ENCODE measurements at places on chromosomes 3 and 15.

DNA sequence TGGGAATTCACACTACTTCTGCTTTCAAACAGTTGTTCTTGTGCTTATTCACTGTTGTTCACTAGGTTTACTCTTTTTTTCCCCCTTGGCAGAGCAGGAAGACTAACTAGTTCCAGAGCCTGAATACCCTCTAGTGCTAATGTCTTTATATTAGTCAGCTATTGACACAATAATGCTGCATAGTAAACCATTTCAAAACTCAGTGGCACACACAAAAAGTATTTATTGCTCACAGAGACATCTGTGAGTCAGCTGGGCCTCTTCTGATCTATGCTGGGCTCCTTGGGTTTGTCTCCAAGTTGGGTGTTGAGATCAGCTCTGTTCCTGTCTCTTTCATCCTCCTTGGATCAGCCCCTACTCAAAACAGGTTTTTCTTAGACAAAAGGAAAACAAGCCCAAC lies 51.1 kb downstream of the RSRC1 start:
- DNase-seq = no peak

DNA sequence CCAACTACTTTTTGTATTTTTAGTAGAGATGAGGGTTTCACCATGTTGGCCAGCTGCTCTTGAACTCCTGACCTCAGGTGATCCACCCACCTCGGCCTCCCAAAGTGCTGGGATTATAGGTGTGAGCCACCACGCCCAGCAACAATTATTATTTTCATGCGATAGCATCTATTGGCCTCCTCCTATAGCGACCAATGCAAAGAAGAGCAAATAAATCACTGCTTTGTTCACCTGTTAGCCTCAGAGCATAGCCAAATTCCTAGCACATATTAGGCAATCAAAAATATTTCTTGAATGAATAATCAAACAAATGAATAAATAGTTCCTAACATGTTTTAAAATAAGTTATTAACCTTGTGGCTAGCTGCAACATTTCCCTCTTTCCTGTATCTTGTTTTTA lies 36.8 kb upstream of the TNFSF10 start:
- DNase-seq = no peak

DNA sequence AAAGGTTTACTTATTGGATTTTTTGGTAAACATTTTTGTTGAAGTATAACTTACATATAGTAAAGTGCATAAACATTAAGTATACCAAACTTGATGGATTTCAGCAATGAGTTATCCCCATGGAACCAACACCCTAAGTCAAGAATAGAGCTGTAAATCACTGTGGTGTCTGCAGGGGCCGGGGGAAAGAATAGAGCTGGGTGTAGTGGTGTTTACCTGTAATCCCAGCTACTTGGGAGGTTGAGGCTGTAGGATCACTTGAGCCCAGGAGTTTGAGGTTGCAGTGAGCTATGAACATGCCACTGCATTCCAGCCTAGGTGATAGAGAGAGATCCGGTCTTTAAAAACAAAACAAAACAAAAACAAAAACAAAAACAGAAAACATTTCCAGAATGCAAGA lies 13.3 kb upstream of the FEM1B start:
- no peak for DNase-seq

- no peak for DNase-seq
Observed at GRCh38 chr15:50107591-50108408, 11.2 kb downstream of the ATP8B4 start.

GRCh38 chr3:184688251-184688881 lies 23.5 kb downstream of the MAGEF1 start:
- no peak for DNase-seq

GRCh38 chr15:31080591-31081014 lies 20.9 kb downstream of the TRPM1 start:
- no peak for DNase-seq

- DNase-seq = no peak
Observed at GRCh38 chr3:46447228-46447985, 17.3 kb downstream of the LTF start.

DNA sequence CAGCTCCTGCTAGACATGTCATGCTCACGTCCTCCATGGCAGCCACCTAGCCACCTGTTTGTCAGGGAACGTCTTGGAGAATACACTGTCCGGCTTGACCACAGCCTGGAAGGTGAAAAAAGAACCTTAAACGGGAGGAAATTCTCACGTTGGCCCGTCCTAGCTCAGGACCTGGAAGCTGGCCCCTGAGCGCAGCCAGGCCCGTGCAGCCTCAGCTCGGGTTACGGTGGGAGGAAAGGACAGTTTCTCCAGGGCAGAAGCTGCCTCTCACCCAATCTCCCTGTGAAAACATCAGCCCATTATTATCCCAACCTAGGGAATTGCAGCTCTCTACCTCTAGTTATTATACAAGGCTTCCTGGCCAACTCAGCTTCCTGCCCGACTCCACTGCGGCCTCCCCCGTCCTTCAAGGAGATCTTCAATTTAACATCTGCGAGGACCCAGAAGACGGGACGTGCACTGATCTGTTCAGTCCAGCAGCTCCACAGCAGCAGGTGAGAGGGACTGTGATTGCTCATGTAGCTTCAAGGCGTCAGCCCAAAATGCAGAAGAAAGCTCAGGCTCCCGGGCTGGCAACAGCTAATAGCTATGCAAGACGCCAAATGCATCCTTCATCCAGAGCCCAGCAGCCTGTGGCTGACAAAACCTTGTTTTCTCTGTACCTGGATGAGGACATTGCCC lies 84.7 kb downstream of the ADAMTS17 start:
- DNase-seq = no peak

DNA sequence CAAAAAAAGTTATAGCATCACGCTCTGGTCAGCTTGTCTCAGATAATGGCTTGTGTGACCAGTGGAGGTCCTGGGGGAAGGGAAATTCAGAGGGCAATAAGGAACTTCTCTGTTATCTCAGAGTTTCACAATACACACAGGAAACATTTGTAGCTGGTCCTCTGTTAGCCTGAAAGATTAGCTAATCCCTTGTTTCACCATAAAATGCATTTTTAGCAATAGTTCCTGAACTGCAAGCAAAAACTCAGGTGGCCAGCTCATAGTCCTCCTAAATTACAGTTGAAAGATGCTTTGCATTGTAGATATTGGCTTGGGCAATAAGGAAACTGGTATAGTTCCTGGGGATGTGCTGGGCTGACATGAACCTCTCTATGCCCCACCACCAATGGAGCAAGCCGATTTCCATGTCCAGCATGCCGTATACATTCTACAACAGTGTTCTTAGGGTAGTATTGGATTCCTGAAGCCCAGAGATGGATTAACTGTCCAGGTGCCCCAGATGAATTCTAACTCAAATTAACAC lies 141.5 kb upstream of the TBL1XR1 start:
- DNase-seq = no peak

GRCh38 chr3:14424711-14425580 lies 22.5 kb downstream of the SLC6A6 start:
- peak; percentile 66 for DNase-seq

GRCh38 chr15:67373971-67374370 lies 119.4 kb downstream of the IQCH start:
- no peak for DNase-seq

- no peak for DNase-seq
Observed at GRCh38 chr3:177419904-177420601, 222.8 kb upstream of the TBL1XR1 start.

DNA sequence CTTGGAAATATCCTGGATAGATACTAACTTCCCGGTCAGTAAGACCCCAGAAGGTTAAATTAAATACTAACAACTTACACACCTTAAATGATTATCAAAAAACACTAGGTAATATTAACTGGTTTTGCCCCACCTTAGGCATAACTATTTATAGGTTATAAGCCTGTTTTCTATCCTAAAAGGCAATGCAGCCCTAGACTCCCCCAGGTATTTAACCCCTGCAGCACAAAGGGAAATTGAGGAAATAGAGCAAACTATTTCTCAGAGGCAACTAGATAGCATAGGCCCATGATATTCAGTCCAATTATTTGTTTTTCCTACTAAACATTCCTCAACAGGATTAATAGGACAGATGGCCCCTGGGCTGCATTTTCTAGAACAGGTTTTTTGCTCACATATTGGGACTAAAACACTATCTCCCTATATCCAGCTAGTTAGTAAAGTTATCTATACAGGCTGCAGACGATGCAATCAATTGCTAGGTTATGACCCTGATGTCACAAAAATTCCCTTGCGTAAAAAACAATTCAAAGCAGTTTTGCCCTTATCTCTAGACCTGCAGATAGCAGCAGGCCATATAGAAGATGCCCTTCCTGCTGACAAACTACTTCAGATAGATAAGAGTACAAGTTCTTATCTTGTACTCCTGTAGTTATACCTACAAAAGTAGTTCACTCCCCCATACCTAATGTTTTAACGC lies 221.3 kb downstream of the DTWD1 start:
- DNase-seq = no peak

DNA sequence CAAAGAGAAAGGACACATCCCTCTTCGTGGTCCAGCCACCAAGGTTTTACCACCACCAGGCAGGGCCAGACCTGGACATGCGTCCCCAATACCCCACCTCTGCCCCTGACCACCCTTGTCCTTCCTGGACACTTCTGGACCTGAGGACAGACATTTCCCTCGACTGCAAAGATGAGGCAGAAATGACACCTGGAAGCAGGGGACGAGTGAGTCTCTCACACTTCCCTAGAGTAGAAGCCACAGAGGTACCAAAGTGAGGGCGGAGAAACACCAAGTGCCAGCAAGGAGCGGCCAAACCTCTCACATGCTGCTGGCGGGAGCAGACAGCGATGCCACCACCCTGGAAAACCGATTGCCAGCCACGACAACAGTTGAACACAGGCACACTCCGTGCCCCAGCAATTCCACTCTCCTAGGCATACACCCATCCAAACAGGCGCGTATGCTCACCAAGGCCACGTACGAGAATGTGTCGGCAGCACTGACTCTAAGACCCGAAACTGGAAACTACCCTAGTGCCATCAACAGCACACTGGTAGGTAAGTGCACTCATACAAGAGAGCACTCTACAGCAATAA lies 207.0 kb upstream of the NSMCE3 start:
- DNase-seq = no peak

- DNase-seq = no peak
Observed at GRCh38 chr3:171970301-171970788, 69.0 kb upstream of the FNDC3B start.

DNA sequence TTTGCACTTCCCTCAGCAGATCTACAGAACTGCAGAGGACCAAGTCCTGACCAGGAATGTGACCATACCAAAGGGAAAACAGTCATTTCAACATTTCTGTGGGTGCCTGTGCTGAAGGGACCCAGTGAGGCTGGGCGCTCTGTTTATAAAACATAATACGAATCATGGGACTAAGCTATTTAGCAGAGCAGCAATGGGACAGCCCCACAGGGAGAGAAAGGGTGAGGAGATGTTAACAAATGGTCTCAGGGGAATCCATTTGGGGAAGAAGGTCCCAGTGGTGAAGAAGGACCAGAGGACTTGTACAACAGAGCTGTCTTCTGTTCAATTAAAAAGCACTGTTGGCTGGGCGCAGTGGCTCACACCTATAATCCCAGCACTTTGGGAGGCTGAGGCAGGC lies 1025.4 kb downstream of the FHIT start:
- no peak for DNase-seq

Data from activated gamma-delta T cell treated with Interleukin-2 at 50 U/mL for 16 hours (primary cell).